ENCODE measurements at places on chromosomes 11 and 22.

GRCh38 chr11:70483077-70483861, 84.9 kb downstream of the CTTN start:
- no peak for DNase-seq

GRCh38 chr11:61880454-61880853, 10.9 kb downstream of the FADS3 start:
- no peak for DNase-seq

- no peak for DNase-seq
These were observed 29.1 kb downstream of the PPIL2 start for GRCh38 chr22:21694795-21695429.

DNA sequence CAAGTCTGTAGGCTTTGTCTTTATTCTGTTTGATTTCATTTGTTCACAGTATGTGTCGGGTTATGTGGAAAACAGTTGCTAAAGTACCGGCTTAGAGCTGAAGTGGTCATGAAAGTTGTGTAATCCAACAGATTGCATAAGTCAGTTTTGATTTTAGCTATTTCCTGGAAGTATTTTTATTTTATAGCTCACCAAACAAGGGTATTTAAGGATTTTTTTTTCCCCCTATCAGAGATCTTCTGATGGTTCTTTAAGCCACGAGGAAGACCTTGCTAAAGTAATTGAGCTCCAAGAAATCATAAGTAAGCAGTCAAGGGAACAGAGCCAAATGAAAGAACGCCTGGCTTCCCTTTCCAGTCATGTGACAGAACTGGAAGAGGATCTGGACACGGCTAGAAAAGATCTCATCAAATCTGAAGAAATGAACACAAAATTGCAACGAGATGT, 55.9 kb downstream of the PPFIA1 start:
- DNase-seq = no peak

DNA sequence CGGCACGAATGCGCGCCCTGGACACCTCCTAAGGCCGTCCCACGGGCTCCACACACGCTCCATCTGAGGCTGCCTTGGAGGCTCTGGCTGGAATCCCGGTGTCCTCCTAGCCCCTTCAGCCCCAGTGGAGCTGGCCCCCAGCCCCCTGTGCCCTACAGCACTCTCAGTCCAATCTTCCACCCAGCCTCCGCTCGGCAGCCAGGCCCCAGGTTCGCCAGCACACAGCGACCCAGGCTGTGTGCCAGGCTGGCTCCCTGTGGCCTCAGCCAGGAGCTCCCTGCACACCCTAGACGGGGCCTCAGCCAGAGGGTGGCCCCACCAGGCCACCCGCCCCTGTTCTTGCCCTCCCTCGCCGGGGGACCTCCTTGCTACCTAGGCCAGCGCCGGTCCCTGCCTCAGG, 18.6 kb downstream of the MOB2 start:
- no peak for DNase-seq

DNA sequence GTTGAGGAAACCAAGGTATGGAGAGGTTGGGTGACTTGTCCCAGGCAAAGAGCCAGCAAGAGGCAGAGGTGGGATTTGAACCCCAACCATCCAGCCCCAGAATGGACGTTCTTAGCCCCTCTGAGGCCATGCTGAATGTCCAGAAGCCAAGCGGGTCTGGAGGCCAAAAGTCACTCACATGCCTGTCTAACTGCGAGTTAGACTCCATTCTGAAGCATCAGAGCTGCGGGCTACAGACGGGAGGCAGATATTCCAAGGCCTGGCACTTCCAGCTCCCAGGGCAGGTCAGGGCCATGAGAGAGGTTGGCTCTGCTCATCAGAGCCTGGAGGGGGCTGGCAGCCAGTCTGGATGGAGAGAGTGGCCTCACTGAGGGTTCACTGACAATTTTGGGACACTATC, 616.5 kb downstream of the BRD1 start:
- peak; percentile 42 for DNase-seq

GRCh38 chr11:33770236-33770635, 4.1 kb downstream of the FBXO3 start:
- peak; percentile 51 for DNase-seq

DNA sequence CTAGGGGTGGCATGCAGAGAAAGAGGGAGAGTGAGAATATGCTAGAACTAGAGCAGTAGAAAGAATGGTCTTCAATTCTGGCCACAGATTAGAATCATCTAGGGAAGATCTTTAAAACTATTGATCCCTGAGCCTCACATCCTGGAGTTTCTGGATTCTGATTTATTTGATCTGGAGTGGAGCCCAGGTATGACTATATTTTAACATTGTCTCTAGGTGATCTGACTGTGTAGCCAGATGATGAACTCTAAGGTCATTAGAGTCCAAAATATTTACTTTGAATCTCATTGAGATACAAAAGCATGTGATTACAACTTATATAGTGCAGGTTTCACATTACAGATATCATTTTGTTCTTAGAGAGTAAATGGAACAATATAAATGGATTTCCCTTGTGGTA, 79.7 kb downstream of the FDX1 start:
- no peak for DNase-seq

- peak; percentile 58 for DNase-seq
These were observed 603 bp upstream of the ZFTA start for GRCh38 chr11:63769042-63769713.

DNA sequence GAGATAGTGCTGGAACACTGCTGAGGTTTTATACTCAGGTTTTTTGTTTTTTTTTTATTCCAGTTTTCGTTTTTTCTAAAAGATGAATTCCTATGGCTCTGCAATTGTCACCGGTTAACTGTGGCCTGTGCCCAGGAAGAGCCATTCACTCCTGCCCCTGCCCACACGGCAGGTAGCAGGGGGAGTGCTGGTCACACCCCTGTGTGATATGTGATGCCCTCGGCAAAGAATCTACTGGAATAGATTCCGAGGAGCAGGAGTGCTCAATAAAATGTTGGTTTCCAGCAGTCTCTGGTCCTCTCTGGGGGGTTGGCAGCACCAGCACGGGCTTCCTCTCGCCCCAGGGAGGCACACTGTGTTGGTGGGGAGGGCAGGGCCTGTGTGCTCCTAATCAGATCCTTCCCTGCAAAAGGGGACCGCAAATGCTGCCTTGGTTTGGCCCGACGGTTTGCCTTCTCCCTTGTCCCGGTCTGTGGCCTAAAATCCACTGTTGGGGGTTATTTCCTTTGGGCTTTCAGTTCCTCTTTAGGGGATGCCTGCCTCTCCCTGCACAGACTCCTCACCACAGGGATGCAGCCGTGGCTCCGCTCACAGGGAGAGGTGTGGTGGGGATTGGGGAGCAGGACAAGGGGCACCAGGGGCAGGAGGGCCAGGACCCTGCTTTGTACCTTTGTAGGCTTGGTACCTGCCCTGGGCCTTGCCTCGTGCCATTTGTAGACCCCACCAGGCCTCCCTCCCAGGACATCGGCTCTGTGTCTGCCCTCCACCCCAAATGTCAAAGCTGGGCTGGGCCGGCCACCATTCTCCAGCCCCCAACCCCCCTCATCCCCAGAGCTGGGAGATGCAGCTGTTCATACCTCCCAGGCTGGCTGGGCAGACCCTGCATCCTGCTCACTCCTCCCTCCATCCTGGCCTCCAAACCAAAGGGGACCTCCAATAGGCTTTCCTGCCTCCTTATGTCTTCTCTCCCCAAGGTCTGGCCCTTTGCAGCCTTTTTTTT, 13.5 kb downstream of the MCAT start:
- DNase-seq = no peak

DNA sequence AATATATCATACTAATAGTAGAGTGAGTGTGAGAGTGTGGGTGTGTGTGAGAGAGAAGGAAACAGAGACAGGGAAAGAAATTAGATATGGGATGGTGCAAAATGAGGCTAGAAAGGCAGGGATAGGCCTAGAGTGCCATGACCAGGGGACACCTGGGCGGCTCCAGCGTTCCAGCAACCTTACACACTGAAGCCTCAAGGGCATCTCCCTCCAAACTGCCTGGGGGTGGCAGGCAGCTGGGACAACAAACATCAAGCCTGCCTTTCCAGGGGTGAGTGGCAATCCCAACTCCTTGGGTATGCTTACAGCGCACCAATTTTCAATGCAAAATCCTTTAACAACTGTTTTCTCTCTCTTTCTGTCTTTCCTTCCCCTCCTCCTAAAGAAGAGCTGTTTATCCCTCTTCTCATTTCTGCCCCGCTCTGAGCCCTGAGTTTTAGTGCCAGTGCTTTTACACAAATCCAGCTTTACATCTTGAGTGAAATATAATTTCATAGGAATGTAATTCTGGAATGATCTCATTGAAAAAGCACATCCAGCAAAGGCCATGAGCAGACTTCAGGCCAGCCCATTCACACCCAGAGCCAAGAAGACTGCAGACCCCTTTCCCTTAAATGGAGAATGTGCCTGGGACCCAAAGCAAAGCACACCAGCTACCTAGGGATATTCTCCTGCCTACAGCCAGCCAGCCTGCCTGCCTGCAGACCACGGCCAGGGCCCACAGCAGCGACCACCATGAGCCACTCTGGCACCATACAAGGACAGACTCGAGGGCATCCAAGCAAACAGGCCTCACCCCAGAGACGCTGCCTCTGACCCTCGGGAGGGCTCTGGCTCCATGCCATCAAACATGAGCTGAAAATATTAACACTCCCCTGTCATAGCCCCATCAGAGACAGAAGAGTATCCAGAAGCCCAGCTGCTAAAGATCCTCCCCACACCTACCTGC, 90.3 kb downstream of the RPL27A start:
- DNase-seq = no peak

GRCh38 chr22:25027959-25028840, 75.7 kb downstream of the KIAA1671 start:
- DNase-seq = no peak

DNA sequence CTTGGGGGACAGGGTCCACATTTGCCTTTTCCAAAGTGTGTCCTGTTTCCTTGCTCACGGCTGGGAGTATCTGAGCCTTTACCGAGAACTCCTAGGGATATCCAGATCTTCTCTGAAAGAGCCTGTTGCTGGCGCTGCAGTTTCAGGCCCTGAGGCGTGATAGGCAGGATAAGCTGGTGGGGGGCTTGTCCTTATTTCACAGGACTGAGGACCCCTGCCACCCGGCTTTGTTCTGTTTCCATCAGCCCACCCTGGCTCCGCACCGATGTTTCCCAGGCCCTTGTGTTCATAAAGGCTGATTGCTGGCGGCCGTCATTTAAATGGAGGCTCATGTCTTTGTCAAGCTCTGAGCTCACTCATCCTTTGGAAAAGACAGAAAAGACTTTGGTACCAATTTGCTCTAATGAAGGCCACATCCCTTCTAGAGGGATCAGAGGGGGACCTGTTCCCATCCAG, 9.4 kb upstream of the NPTXR start:
- DNase-seq = no peak

GRCh38 chr22:47197773-47198500, 435.5 kb downstream of the TBC1D22A start:
- DNase-seq = peak; percentile 39

DNA sequence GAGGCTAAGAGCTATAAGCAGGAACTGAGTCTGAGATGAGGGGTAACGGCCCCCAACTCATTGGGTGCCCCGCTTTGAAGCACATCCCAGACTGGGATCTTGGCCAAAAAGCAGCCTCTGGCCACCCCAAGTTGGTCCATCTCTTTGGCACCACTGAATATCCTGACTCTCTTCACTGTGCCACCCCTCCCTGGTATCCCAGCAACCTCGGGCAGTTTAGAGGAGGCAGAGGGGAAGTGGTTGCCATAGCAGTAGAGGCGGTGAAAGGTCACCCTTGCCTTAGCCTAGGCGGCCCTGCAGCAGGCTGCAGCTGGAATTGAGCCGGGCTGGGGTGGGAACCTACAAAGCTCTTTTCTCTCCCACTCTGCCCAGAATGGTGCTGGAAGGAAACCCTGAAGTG, 1.1 kb downstream of the PELI3 start:
- no peak for DNase-seq

GRCh38 chr11:114162719-114163123, 103.2 kb downstream of the ZBTB16 start:
- peak; percentile 96 for DNase-seq

- DNase-seq = no peak
These were observed 801 bp upstream of the TXNRD2 start for GRCh38 chr22:19942157-19943081.

- DNase-seq = no peak
These were observed 600.1 kb upstream of the CHORDC1 start for GRCh38 chr11:90822996-90823395.

DNA sequence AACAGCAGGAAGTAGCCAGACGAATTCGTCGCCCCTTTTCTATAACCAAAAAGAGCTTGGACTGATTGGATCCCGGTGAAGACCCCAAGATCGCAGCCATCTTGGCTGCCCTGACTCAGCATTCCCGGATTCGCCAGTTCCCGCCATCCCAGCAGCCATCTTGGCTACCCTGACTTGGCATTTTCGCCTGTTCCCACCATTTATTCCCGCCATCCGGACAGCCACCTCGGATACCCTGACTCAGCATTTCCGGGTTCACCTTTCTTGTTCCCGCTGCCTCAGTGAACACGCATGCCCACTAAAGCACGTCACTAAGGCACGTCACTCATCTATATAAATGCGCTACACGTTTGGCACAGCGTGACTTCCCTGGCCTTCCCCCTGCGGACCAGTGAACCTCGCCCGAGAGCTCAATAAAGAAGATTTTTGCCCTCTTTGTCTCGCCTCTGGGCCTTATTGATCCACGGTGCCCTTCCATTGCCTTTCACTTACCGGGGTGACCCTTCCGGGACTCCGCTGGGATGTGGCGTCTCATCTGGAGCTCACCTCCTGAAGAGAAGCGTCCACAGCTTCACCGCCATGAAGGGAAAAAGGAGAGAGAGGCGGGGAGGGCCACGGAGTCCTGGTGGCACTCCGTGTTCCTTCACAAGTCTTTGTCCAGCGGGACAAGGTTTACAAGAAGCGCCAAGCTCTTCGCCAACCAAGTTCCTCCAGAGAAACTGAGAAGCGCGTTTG, 4.0 kb upstream of the OR56A3 start:
- no peak for DNase-seq

DNA sequence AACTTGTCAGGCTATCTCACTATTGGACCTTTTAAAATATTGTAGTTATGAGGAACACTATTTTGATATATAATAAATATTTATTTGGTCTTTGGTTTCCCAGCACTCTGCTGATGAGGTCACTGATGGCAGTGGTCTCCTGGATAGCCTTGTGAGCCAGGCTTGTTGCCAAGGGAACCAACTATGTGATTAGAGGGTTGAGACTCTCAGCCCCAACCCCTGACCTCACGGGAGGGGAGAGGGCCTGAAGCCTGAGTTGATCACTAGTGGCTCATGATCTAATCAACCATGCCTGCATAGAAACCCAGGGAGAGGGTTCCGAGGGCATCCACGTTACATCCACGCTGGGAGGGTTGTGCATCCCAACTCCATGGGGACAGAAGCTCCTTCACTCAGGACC, 10.8 kb downstream of the PANX1 start:
- DNase-seq = no peak

DNA sequence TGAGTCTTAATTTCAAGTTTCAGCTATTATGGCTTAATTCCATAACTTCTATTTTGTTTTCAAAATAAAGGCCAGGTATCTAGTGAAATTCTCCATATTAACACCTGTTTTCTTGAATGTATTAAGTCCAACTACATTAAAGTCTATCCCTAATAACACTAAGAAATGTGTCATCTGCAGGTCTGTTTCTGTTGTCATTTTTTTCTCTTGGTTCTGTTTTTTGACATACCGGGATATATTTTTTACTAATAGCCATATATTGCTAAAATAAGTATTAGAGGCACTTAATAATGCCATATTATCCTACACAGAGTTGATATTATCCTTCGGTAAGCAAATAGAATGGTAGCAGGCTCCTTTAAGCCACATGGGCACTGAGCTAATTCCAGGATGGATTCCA, 176.0 kb upstream of the MPPED2 start:
- DNase-seq = no peak

GRCh38 chr22:43000441-43001175, 14.3 kb downstream of the PACSIN2 start:
- no peak for DNase-seq
